Stimulated activated CD4-positive, alpha-beta T cell treated with anti-CD3 and anti-CD28 coated beads, TNF-alpha, amount 100 ng/mL, for 1 hour (primary cell): ENCODE measurements at places on chromosomes 4 and X.

DNA sequence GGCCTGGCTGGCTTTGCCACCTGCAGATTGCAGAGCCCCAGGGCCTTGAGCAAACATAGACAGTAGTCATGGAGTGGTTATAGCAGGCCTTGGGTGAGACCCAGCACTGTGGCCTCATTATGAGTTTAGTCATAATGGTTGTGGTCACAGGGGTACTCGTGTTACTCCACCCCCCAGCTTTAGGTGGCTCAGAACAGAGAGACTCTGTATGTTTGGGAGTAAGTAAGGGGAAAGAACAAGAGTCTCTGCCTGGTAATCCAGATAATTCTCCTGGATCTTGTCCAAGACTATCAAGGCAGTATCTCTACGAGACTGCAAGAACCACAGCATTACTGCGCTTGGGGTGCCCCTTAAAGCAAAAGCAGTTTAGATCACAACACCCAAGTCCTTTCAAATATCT is 62.3 kb upstream of the SCRG1 start:
- DNase-seq = no peak

DNA sequence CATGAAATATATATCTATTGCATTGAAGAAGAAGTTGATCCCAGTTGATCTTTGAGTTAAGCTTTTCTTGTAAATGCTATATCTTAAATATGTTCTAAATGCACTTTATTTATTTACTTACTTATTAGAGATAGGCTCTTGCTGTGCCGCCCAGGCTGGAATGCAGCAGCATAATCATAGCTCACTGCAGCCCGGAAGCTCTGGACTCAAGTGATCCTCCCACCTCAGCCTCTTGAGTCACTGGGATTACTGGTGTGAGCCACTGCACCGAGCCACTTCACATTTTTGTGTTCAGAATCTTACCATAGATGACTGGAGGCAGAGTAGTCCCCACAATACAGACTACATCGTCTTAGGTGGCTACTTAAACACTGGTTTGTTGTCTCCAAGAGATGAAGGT is 324.3 kb upstream of the SLIT2 start:
- DNase-seq = no peak

DNA sequence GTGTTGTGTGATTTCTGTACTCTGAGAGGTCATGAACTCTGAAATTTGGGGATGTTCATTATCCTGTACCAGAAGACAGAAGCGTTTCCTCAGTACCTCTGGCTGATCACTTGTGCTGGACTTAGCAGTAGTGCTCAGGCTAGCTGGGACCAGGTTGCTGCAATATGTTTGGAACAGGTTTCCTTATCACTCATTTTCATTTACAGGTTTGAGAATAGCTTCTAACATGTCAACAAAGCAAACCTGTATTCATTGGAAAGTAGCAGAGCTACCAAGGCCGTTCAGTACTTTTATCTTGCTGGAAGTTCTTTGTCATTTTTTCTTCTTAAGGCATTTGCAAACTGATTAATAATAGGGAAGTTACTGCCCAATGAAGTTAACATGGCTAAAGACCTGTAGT is 242.9 kb upstream of the ANKRD50 start:
- DNase-seq = no peak

GRCh38 chr4:14620567-14621141 is 381.6 kb upstream of the CPEB2 start:
- no peak for DNase-seq

- no peak for DNase-seq
Observed at GRCh38 chr4:138553001-138553845, 311.1 kb upstream of the SLC7A11 start.
